ENCODE measurements at places on chromosomes 5 and 9. TPM values are rescaled to one million over a fixed set of nuclear protein-coding genes. Genes with fewer than 3 reads are reported as not detected.

The AK8 gene
- 9.0 TPM for total RNA-seq

The GPBP1 gene
- total RNA-seq, result 109 TPM

The SLC34A3 gene
- total RNA-seq, result not detected

DNA sequence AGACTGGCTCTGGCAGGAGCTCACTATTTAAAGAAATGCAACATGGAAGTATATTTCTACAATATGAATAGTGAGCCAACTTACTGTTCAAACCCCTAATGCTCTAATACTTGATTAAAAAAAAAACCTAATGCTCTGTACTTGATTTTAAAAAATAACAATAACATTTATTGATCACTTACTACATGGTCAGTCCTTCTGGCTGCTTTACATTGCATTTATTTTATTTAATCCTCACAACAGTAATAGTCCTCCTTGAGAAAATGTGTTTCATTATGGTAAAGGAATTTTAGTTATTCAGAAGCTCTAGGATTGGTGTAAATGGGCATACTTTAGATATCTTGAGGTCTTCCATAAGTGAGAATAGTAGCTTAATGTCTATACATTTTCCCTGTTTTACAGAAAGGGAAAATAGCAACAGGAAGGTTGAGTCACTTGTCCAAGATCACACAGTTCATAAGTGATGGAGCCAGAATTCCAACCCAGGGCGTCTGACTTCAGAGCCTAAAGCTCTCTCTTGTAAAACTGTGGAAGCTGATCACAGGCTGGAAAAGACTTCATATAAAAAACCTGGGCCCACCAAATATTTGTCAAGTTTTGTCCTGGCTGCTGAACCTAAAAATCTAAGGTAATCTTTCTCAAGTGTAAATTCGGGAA, 1.0 kb downstream of the STARD4 start:
- DNase-seq, result no peak

DNA sequence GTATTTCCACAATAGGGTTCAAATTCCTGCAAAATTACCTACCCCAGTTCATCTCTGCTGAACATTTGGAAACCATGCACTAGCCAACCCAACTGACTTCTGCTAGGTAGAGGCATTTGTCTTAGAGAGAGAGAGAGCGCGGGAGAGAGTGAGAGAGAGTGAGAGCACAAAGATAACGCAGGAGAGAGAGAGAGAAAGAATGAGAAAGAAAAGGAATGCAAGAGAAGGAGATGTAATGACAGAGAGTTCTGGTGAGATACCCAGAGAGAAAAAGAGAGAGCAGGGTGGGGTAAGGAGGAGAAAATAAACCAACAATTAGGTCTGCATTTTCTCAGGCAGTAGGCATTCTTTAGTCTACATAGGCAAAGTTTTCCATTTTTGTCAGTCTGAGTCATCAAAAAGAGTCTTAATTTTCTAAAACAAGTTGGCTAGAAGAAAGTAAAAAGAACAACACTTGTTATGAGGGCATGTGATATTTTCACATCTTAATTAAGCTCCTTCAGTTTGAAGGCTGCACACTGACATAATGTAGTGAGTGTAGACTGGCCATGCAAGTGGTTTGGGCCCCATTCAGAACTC, 98.2 kb downstream of the MAP1B start:
- no peak for DNase-seq

GRCh38 chr9:78439190-78439865, 142.4 kb downstream of the PSAT1 start:
- peak; percentile 97 for DNase-seq

DNA sequence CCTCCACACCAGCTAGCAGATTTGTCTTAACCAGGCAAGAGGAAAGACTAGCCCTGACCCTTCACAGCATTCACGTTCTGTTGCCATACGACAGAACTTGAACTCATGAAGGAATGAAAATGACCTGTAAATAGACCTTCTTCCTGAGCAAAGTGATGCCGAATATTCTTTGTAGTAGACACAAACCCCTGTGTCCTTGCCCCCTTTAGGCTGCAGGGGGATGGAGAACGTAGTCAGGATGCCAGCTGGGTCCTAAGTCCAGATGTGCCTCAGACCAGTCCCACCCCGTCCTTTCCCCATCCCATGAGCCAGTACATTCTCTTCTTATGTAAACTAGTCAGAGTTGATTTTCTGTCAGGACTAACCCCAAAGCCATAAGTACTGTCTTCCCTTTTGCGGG, 104.2 kb upstream of the SAP30L start:
- no peak for DNase-seq

GRCh38 chr9:68980341-68980914, 33.5 kb downstream of the PRKACG start:
- no peak for DNase-seq

- DNase-seq, result no peak
Measured at GRCh38 chr9:100549048-100549447, 28.8 kb upstream of the CAVIN4 start.

GRCh38 chr9:15246708-15247107, 60.3 kb downstream of the TTC39B start:
- DNase-seq, result no peak

DNA sequence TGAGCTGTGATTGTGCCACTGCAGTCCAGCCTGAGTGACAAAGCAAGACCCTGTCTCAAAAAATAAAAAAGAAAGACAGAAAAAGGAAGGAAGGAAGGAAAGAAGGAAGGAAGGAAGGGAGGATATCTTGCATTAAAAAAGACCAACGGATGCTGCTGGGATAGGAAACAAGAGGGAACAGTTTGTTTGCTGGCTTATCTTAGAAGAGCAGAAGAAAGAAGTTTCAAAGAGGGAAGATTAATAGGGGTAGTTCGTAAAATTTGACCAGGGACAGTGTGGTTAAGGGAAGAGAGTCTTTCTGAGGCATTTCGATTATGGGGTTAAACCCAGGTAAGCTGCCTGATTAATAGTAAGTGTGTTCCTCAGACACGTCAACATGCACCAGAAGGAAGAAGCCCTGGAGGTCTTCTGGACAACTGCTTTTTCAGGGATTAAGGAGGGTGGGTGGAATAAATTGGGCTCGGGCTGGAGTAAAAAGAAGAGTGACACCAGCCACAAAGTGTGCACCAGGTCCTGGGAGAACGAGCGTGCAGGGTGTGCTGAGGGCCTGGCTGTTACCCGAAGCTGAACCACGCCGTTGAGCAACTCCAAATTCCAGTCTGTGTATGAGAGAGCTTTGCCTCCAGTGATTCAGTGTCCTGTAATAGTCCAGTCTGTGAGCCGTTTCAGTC, 24.8 kb downstream of the FYB1 start:
- peak; percentile 62 for DNase-seq

GRCh38 chr9:14987858-14988257, 77.6 kb upstream of the FREM1 start:
- no peak for DNase-seq

- DNase-seq, result peak; percentile 27
Measured at GRCh38 chr5:891837-892393, 686 bp downstream of the BRD9 start.

DNA sequence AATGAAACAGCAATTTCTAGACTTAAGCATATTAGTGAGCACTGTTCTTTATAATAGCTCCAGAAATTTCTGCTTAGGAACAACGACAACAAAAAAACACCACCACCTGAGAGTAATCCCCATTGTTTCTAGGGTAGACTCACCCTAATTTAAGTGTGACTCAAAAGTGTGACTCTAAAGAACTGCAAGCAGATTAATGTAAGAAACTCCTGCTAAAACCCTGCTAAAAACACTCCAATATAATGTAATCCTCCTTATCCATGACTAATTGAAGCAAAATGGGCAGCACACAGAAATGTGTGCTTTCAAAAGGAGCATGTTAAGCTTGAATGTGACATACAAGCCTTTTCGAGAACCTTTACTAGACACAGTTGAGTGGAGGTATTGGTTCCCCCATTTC, 296.0 kb downstream of the EPB41L4A start:
- no peak for DNase-seq

Measured in thyroid gland (tissue), 4 donors.